ENCODE measurements at places on chromosomes 1 and 21.

GRCh38 chr1:247656221-247656875, 23.2 kb downstream of the OR13G1 start:
- no peak for DNase-seq

- no peak for DNase-seq
These were observed 175.3 kb downstream of the CACNA1E start for GRCh38 chr1:181658581-181658980.

- DNase-seq, result no peak
These were observed 24.9 kb upstream of the MAN1A2 start for GRCh38 chr1:117342397-117342796.

DNA sequence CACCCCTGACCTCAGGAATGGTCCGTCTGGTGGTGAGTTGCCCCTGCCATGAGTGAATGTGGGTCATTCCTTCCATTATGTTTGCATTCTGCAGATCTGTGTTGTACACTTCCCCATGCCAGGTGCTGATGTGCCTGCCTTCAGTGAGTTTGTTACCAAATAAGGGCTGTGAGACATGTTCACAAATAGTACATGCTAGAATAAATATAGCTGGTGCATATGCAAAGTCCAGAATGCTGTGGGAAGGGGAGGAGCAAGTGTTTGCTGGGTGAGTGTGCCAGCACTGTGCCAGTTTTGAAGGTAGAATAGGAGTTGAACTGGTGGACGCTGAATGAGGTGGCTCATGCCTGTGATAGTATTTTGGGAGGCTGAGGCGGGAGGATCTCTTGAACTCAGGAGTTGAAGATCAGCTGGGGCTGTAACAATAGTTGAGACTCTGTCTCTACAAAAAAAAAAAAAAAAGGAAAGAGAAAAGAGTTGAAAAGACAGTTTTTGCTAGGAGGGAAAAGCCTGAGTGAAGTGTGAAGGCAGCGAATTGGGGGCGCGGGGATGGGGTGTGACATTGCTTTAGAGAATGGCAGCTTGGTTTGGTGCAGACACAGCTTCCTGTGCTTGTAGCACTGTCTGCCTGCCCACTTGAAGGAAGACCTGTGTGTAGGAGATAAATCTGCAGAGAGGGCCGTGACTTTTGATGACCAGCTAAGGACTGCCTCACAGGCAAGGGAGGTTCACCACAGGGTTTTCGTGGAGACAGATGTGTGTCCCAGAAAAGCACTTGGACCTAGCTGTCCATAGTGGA, 61.1 kb downstream of the LGR6 start:
- no peak for DNase-seq

- DNase-seq, result no peak
These were observed 76.8 kb downstream of the LPGAT1 start for GRCh38 chr1:211753649-211754251.

GRCh38 chr1:22754106-22754768, 43.6 kb downstream of the EPHB2 start:
- no peak for DNase-seq
